ENCODE measurements at places on chromosomes 7 and 10.
A peak's percentile ranks its signal among the peaks of the same experiment; 100 is the strongest.

DNA sequence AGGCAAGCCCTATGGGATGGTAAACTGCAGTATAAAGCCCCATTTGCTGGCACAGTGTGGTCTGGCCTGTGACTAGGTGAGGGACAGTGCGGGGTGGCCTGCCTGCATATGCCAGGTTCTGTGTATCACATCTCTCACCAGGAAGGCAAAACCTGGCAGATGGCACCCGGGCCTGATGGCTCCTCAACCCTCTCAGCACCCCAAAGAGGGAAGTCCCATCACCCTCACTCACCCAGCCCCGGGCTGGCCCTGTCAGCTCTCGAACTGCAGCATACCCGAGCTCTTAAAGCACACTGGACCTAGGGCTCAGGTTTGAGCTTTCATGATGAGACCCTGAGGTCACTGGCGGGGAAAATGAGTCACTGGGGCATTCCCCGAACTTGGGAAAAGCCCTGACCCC, 130.5 kb downstream of the LHPP start:
- no peak for DNase-seq

DNA sequence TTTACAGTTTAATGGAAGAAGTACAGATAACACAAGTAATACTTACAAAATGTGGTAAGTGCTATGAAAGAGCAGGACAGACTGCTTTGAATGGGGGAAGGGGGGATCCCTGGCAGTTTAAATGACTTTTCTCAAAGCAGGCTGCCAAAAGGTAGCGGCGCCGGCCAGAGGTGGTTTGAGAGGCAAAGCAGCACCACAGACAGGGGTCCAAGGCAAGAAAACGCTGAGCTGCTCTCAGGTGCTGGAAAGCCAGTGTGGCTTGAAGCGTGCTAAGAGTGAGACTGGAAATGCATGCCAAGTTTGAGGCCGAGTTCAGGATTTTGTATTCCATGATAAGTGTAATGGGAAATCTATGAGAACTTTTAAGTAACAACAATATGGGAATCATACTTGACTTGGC, 437.7 kb downstream of the AUTS2 start:
- DNase-seq = no peak

DNA sequence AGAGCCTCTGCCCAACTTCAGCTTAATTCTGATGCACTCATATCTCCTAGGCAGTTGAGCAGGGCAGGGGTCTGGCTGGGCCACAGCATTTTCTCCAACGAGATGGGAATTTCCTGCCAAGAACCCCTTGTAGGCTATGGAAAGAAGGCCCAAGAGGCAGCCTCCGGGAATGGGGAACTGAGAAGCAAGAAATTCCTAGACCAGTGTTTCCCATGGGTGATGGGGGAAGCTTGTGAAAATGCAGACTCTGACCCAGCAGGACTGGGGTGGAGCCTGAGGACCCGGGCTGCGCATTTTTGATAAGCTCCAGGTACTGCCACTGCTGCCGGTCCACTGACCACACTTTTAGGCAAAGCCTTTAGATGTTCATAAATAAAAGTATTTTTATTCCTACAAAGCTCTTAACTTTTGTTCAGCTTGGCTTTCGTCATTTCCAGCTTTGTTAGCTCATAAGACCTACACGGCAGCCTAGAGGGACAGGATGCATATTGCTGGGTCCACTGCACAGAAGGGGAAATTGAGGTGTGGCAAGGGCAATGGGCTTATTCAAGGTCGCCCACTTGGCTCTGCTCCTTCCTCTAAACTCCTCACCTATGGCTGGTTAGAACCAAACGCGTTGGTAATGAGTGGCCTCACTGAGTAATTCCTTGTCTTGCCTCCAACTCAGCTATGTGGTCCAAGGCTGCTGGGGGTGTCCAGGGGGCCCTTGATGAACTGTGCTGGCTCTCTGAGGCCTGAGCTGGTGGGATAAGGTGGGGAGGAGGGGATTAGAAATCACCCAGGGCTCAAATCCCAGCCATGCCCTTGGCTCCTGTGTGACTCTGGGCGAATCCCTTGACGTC, 29.5 kb downstream of the ZCCHC24 start:
- no peak for DNase-seq

DNA sequence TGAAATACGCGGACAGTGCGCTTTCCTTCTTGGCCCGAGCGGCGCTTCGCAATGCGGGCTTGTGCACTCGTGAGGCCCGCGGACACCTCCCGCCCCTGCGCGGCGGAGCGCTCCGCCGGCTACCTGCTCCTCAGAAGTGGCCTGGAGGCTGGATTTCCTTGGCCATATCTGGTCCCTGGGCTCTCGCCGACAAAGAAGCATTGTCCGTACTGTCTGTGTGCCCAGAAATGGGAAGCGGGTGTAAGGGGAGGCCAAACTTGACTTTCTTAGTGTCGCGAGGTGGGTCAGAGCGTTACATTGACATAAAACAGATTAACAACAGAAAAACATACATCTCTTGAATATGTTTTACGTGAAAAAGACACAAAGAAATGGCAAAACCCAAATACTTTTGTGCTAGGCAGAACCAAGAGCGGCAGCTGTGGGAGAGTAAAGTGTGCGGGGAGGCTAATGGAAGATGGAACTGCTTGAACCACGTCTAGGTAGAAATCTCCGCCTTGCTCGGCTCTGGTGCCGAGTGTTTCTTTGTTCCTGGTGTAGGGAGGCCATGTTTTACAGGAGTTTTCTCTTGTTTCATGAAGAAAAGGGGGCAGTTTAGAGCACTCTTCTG, 1.4 kb downstream of the LANCL2 start:
- no peak for DNase-seq

DNA sequence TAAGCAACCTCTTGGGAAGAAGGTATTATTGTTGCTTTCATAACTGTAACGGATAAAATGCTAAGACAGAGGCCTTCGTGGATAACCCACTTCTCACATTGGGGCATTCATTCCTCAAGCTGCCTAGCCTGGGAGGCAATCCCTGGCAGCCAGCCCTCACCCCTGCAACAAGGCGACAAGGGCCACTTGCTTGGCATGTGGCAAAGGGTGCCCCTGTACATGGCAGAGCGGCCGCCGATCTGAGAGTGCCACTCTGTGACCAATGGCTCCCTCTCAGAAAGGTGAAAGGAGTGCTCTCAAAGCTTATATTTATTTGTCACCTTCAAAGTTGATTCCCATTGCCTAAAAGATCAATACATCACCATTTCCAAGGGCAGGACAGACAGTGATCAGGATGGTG, 31.9 kb downstream of the EBF3 start:
- no peak for DNase-seq

DNA sequence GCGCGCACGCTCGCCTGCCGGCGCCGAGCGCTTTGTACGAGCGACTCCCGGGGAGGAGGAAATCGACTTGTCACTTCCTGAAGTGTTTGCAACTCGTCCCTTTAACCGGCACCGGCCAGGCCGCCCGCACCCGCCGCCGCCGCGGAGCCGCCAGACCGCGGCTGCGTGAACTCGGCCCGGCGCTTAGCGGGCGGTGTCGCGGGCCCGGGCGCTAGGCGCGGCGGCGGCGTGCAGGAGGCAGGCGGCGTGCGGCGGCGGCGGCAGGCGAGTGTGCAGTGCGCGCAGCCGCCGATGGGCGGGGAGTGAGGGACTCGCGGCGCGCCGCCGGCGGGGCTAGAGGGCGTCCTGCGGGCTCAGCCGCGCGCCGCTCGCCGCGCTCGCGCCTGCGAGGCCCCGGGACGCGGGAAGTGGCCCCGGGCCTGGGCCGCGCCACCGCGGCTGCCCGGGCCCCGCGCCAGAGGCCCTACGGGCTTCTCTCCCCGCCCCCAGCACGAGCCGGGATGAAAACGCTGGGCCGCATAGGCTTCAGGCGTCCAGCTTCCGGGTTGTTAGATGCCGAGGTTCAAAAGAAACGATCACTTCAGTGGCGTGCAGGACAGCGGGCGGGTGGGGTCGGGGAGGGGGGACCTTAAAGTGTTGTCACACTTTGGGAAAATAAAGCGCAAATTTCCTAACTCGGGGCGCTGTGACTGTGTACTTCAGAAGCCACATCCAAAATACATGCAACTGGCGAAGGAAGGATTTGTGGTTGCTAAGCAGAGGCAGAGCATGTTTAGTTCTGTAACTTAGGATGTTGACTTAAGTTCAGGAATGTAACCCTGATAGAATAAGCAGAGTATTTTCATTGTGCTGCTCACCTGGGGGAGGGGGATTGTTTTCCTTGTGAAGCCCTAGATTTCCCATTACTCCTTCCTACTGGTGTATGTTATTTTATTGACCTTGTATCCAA, at the start of gene FAM53B:
TSS of gene FAM53B (minus strand) at position 277 of the 949 bp plus-strand sequence. CDS start 37,665 bp downstream, outside the sequence.
- DNase-seq = peak; percentile 74

DNA sequence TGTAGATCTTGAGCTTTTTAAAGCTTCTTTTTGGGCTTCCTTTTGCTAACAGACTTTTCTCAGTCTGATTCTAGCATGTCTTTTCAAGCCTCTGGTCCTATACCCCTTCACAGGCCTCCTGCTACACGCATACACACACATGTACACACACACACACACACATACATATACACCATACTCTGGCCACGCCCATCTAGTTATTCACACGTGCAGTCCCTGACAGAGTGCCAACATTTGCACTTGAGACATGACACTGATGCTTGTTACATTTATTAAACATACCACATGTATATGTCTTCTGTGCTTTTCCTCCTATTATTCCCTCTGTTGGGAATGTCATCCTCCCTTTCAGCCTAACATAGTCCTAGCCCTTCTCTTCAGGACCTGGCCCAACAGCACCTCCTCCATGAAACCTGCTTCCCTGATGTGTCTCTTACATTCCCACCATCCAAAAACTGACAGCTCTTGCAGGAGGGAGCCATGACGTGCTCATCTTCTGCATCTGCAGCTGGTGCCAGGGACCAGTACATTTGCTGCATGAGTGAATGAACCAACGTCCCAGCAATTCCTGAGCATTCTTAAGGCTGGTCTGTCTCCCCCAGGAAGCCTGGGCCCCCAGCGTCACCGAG, 222.1 kb downstream of the ARHGAP12 start:
- DNase-seq = no peak

GRCh38 chr7:104272767-104273384, 55.5 kb upstream of the LHFPL3 start:
- DNase-seq = no peak

GRCh38 chr10:108014145-108014901, 849.8 kb upstream of the SORCS1 start:
- DNase-seq = no peak

DNA sequence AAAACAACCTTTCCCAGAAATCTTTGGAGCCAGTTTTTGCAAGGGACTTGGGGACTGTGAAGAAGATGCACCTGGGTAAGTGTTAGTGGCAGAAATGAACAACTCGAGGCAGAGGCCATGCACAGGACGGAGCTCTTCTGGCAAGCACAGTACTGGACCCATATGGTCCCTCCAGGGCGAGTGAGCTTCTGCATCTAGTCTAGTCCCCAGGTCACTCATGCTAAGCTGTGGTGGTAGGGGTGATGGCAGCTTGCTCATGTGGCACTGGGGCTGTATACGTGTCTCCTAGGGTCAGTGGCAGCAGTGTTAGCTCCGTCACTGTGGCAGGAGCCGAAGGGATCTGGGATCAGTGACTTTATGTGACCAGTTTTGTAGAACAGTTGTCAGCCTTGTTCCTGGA, 9.3 kb upstream of the LRRC61 start:
- DNase-seq = no peak

- no peak for DNase-seq
Observed at GRCh38 chr10:102511583-102512274, 8.0 kb downstream of the SUFU start.

DNA sequence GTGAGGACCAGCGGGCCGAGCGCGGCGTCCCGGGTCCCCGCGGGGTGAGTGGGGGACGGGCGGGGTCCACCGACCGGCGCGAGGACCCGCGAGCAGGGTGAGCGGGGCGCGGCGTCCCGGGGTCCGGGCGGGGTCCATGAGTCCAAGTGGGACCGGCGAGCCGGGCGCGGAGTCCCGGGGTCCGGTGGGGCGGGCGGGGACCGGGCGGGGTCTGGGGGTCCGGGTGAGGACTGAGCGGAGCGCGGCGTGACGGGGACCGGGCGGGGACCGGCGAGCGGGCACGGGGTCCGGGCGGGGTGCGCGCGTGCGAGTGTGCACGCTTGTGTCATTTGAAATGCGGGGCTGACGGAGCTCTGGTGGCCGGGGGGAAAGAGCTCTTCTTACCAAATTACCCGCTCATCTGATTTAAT, 765 bp downstream of the CELF2 start:
- DNase-seq = no peak

DNA sequence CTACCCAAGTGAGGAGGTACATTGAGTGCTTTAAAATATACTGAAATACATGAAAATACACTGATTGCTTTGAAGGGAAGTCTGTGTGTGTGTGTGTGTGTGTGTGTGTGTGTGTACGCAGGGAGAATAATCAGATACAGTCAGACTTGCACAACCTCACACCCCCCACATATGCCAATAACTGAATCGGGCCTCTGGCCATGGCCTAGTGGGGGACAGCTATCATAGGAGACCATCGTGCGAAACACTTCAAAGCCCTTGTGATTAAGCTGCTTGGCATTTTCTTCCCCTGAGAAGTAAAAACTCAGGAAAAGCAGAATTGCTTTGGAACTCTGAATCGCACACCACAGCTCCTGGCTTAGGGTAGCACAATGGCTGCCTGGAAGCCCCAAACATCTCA, 135.1 kb downstream of the C10orf105 start:
- no peak for DNase-seq

DNA sequence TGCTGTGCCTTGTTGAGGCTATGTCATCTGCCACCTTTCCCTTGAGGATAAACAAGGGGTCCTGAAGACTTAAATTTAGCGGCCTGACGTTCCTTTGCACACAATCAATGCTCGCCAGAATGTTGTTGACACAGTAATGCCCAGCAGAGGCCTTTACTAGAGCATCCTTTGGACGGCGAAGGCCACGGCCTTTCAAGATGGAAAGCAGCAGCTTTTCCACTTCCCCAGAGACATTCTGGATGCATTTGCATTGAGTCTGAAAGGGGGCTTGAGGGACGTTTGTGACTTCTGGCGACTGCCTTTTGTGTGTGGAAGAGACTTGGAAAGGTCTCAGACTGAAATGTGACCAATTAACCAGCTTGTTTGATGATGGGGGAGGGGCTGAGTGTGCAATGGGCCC, 52.5 kb downstream of the VWA2 start:
- DNase-seq = no peak

GRCh38 chr10:19817231-19817933, 1.1 kb downstream of the PLXDC2 start:
- DNase-seq = no peak

GRCh38 chr7:112067200-112067599, 139.0 kb downstream of the DOCK4 start:
- no peak for DNase-seq

GRCh38 chr10:69385454-69386350, 31.0 kb downstream of the TACR2 start:
- no peak for DNase-seq

GRCh38 chr10:28637346-28637745, 40.0 kb upstream of the BAMBI start:
- no peak for DNase-seq
